ENCODE measurements at places on chromosomes 7 and 10.

- DNase-seq, result no peak
These were observed 37.9 kb downstream of the HTR7 start for GRCh38 chr10:90819911-90820310.

DNA sequence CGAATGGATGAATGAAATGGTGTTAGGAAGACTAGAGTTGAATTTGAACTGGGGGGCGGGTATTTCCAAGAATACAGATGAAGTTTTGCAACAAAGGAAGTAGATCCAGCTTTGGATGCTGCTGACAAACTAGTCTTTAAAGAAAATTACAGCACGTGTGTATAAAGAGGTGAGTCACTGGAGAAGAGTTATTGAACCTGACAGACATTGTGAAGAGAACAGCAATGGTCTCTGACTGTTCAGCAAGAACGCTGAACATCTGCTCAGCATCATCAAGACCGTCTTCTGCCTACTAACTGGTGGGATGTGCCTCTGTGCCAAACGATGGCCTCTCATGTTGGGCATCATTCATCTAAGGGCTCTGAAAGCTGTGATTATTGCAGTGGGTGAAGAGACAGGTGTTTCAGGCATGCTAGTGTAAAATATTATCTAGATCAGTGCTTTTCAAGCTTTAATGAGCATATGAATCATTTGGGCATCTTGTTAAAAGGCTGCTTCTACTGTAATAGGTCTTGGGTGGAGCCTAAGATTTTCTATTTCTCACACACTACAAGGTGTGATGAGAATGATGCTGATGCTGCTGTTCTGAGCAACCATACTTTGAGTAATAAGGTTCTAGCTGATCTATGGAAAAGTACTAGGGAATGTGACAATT lies 291.3 kb downstream of the PTEN start:
- no peak for DNase-seq

- no peak for DNase-seq
These were observed 307.4 kb downstream of the GALNT17 start for GRCh38 chr7:71439321-71439720.

GRCh38 chr7:98097042-98097645 lies 9.5 kb upstream of the LMTK2 start:
- no peak for DNase-seq

Measured in NCI-H1105 treated with DMSO at 0.1 percent for 48 hours (cell line).